ENCODE measurements at places on chromosomes 13 and 19. TPM values are rescaled to one million over a fixed set of nuclear protein-coding genes. Genes with fewer than 3 reads are reported as not detected.

- no peak overlapping the region for H3K4me3 ChIP-seq
- no peaks in the 10 kb centered on the region for H3K36me3 ChIP-seq
- no peak for DNase-seq
- H3K27me3 ChIP-seq: no peaks in the 10 kb centered on the region
Measured at GRCh38 chr13:30868799-30869470, 37.1 kb upstream of the MEDAG start.

DNA sequence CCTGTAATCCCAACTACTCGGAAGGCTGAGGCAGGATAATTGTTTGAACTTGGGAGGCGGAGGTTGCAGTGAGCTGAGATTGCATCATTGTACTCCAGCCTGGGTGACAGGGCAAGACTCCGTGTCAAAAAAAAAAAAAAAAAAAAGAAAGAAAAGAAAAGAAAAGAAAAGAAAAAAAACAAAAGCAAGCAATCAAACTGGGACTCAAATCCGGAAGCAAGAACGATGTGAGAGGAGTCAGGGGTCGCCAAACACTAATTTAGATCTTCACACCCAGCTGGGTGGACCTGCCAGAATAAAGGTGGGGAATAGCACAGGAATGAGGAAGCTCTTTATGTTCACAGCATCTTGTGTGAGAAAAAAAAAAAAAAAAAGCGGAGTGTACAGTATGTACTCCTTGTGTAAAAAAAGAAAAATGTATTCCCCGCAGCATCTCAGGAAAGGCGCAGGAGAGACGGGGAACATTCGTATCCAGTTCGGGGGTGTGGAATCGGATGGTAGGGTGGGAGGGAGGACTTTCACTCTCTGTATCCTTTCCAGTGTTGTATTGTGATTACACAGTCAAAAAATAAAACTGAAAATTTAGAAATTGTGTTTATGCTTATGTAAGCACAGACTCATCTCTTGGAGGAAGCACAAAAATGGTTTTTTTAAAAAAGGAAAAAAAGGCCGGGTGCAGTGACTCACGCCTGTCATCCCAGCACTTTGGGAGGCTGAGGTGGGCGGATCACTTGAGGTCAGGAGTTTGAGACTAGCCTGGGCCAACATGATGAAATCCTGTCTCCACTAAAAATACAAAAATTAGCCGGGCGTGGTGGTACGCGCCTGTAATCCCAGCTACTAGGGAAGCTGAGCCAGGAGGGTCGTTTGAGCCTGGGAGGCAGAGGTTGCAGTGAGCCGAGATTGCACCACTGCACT lies 7.6 kb downstream of the DNAJB1 start:
- H3K27me3 ChIP-seq: no peaks in the 10 kb centered on the region
- DNase-seq: no peak
- peaks cover 3% of the 10 kb centered on the region for H3K4me1 ChIP-seq
- H3K27ac ChIP-seq: peak overlapping the region; percentile 64
- H3K36me3 ChIP-seq: peaks cover 3% of the 10 kb centered on the region

DNA sequence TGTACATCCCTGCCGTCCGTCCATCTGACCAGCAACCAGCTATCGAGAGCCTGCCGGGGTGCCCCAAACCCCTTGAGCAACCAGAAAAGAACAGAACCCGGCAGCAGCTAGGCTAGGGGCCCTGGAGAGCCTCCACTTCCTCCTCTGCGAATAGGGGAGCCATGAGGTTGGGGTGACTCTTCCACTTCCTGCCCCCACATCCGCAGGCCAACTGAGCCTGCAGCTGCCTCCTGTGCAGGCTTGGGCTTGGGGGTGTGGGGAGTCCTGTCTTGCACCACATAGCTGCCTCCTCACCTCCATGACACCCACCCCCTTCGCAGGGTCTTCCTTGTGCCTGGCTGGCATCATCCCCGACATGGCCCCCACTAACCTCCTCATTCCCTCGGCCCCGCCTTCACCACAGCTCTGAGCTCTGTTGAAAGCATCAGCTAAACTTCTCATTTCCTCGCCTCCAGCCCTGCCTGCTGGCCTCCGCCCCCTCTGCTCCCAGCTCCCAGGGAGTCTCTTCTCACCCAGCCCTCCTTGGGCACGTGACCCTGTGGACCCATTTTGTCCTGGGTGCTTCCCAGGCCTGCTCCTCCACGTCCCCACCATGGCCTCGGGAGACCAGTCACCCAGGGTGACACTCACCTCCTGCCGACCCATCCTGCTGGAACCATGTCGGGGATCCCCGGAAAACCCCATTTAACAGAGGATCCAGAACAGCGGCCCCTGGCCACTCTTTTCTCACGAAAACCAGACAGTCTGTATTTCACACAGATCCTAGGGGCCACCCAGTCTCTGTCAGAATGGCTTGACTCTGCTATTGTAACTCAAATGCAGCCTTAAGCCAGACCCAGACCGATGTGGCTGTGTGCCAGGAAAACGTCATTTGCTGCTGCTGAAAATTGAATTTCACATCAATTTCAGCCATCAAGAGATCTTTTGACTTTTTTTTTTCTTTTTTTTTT lies 50.4 kb downstream of the MYO9B start:
- H3K27ac ChIP-seq: peak overlapping the region; percentile 67
- H3K4me3 ChIP-seq: peak overlapping the region; percentile 12
- no peaks in the 10 kb centered on the region for H3K27me3 ChIP-seq
- no peaks in the 10 kb centered on the region for H3K36me3 ChIP-seq

- H3K36me3 ChIP-seq: peaks cover 13% of the 10 kb centered on the region
- DNase-seq: peak; percentile 82
- peak overlapping the region; percentile 66 for H3K27ac ChIP-seq
- H3K4me1 ChIP-seq: no peaks in the 10 kb centered on the region
- H3K27me3 ChIP-seq: no peaks in the 10 kb centered on the region
Measured at GRCh38 chr19:37817180-37817981, 38.0 kb upstream of the ZNF573 start.

DNA sequence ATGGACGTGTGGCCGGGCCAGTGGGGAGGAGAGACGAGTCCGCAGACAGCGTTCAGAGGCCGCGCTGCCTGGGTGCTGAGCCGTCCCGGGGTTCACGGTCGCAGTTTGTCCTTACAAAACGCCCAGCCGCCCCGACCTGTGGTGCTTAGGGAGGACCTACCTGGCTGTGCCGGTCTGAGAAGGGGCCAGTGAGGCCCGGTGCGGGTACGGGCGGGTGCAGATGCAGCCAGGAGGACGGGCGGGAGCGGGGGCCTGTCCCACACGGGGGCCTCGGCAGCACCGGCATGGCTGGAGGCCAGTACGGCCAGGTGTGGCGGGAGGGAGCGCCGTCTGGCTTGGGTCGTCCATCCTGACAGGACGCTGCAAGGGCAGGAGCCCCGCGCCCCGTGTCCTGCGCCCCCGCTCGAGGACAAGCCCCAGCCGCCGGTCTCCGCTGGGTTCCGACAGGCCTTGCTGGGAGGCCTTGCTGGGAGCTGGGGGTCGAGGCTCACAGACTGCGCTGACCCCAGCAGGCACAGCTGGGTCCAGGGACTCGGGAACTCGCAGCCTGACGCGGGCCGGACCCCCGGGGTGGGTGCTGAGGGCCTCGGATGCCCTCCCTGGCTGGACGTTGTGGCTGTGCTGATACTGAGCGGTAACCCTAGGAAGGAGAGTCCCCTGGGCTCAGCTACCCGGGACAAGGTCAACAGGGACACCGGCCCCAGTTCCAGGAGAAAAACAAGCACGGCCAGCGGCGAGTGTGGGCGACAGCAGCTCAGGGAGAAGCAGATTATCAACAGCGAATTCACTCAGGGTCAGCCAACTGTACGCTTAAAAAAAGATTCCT lies 5.3 kb upstream of the PROZ start:
- peak overlapping the region; percentile 81 for H3K4me3 ChIP-seq
- peak overlapping the region; percentile 74 for H3K27ac ChIP-seq
- DNase-seq: no peak

DNA sequence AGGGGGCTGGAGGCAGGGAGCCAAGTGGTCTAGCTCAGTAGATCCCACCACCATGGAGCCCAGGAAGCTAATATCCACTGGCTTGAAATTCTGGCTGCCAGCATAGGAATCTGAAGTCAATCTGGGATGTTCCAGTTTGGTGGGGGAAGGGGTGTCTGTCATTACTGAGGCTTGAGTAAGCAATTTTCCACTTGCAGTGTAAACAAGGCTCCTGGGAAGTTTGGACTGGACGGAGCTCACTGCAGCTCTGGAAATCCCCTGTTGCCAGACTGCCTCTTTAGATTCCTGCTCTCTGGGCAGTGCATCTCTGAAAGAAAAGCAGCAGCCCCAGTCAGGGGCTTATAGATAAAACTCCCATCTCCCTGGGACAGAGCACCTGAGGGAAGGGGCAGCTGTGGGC lies 349.2 kb upstream of the KLHL1 start:
- H3K36me3 ChIP-seq: no peaks in the 10 kb centered on the region
- no peak for DNase-seq
- H3K4me3 ChIP-seq: no peak overlapping the region
- H3K4me1 ChIP-seq: no peaks in the 10 kb centered on the region
- H3K27me3 ChIP-seq: no peaks in the 10 kb centered on the region

Gene ZNF302
- 33.1 TPM for total RNA-seq

Gene ZNF699
- 16.1 TPM for total RNA-seq

Gene LGALS4
- 0.88 TPM for total RNA-seq
